ENCODE measurements at places on chromosomes 2 and 18.

DNA sequence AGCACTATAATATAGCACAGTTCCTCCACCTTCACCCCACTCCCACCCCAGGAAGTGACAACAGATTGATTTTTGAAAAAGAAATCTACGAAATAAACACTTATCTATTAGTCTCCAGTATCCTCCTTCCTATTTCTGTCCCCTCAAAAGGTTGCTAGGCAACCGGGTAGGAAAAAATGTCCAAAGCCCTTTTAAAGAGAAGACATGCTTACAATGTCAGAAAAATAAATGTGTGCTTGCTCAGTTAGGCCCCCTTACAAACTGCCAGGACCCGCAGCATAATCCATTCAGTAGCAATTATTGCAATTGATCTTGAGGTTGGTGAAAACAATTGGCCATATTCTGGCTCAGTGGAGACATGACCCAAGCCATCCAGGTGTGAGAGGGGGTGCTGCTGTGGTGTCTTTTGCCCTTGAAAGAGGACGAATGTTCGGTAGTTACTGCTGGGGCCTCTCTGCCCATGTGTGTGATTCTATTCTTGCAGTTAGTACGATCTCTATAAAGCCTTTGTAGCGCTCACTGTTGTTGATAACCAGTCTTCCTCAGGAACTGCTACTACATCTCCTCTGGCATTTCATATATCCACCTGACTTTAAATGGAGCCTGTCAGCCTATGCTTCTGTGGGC, 144.3 kb downstream of the MYO3B start:
- DNase-seq, result no peak

- no peak for DNase-seq
Measured at GRCh38 chr18:424668-425067, 75.8 kb downstream of the COLEC12 start.

GRCh38 chr2:128548461-128548891, 229.8 kb upstream of the HS6ST1 start:
- DNase-seq, result no peak

- no peak for DNase-seq
Measured at GRCh38 chr2:149103081-149103620, 64.7 kb downstream of the LYPD6B start.

DNA sequence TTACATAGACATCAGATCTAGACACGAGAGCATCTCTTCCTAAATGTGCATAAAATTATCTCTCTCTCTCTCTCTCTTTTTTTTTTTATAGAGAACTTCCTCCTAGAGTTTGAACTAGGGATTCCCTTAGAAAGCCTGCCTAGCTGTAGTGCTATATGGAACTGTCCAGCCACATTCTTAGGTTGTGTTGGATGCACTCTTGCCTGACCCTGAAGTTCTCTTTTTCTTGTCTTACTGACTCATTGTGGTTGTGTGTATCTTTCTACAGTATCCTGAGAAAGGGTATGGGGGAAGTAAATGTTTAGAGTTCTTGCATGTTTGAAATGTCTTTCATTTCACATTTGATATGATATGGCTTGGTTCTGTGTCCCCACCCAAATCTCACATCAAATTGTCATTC, 368.2 kb downstream of the CDH2 start:
- DNase-seq, result no peak

GRCh38 chr2:12052796-12053195, 306.4 kb downstream of the LPIN1 start:
- no peak for DNase-seq

DNA sequence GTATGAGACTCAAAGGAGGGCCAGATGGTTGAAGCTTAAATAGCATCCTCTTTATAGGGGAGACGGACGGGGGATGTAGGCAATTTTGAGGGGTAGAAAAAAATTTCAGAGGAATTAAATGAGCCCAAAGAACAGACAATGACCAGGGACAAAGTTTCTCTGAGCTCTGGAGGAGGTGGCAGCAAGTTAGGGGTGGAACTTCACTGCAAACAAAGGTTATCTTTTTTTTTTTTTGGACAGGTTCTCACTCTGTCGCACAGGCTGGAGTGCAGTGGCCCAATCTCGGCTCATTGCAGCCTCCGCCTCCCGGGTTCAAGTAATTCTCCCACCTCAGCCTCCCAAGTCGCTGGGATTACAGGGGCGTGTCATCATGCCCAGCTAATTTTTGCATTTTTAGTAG, 195.6 kb downstream of the PDE11A start:
- no peak for DNase-seq

- no peak for DNase-seq
Measured at GRCh38 chr2:43340945-43341356, 114.5 kb upstream of the ZFP36L2 start.

DNA sequence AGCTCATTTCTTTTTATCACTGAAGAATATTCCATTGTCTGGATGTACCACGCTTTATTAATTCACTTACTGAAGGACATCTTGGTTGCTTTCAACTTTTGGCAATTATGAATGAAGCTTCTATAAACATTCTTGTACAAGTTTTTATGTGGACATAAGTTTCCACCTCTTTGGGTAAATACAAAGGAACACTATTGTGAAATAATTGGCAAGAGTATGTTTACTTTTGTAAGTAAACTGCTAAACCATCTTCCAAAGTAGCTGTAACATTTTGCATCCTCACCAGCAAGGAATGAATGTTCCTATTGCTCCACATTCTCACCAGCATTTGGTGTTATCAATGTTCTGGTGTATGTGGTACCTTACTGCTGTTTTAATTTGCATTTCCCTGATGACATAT, 15.8 kb upstream of the VWC2L start:
- DNase-seq, result no peak

DNA sequence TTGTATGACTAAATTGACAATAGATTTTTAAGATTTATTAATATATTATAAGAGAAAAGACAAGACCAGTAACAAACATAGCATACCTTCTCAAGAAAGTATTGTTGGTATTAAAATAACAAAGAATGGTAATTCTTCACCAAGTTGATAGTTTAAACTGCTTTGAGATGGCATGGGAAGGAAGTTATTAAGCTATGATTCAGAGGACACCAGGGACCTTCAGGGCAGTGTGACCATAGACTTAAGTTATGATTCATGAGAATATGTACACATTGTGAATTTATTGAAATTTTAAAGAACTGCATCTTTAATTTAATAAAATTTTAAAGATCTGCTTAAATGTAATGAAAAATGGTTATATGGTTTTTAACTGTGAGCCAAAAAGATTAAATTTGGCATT, 205.7 kb downstream of the DSEL start:
- no peak for DNase-seq

GRCh38 chr2:27088634-27089033, 2.1 kb downstream of the KHK start:
- DNase-seq, result no peak

DNA sequence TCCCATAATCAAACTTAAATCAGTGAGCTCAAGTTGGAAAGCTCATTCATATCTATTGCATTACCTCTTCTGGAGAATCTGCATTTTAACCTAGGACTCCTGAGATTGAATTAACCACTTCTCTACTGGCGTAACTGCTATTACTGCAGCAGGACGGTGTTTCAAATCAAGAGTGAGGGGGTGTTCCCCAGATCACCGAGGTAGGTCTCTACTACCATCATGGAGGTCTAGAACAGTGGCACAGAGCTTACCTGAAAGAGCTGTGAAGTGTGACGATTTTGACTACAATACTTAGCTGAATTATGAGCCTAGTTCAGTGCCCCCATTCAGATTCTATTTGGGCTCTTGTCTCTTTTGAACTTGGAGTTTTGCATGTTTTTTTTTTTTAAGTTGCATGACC, 119.5 kb downstream of the POLE4 start:
- DNase-seq, result no peak

DNA sequence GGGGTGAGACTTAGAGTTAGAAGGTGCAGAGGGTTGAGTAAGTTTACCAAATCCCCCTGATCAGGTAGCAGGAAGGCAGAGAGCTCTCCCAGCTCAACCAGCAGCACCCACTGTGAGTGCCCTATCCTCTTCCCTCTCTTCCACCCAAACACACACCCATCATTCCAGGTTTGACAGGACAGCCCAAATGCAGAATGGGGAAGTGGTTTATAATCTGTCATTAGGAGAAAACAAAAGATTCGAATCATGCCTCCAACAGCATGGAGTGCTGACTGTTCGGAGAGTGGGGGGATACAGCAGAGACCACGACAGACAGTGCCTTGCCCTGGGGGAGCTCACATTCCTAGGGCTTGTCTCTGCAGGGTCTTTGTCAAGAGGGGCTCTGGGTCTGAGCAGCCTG, 11.7 kb downstream of the CXCR2 start:
- no peak for DNase-seq

All from stimulated activated naive B cell treated with anti-CD40 and anti-IgM and Interleukin-4, amounts not matched to agents 10 μg/mL and 1 μg/mL and 100 μg/mL, for 72 hours (primary cell).